ENCODE measurements at places on chromosomes 5 and 9.
A peak's percentile ranks its signal among the peaks of the same experiment; 100 is the strongest.

DNA sequence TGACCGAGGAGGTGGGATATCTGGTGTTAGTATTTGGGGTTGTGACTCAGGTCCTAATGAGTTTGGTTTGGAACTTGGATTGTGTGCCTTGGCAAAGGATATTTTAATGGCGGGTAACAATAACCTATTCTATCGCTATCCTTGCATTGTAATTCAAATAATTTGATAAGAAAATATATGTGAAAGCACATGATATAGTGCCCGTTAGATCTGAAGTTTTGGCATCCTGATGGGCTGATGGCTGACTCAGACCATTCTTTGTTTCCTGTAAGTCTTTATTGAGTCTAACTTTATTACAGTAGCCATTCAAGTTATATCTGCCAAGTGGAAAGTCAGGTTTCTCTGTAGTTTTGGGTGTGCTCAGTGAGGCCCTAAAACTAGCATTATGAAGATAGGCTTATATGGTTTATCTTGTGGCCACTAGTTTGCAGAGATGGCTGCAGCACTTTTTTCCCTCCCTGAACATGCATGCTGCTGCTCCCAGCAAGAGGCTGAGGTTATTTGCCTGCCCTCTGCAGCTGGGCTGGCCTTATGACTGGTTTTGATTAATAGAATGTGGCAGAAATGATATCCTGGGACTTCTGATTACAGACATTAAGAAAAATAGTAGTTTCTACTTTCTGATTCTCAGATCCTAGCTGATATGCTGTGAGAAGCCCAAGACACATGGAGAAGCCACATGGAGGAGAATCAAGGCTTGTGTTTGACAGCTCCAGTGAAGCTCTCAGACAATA lies 46.6 kb downstream of the CFAP95 start:
- no peak for DNase-seq

DNA sequence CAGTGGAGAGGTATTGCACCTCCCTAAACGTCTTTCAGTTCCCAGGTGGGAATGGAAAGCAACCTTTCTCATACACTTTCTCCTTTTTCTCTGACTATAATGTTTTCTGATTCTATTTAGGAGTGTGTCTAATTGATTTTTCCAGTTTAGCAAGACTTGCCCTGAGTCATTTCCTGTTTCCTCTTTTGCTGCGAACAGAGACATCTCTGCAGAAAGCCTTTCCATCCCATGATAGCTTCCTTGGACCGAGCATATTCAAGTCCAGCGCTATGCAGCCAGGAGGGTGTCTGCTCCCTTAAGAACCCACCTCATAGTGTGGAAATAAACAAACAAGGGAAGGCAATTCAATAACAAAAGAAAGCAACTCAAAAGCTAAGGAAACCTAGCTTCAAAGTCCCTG lies 60.0 kb upstream of the CDH6 start:
- peak; percentile 85 for DNase-seq

DNA sequence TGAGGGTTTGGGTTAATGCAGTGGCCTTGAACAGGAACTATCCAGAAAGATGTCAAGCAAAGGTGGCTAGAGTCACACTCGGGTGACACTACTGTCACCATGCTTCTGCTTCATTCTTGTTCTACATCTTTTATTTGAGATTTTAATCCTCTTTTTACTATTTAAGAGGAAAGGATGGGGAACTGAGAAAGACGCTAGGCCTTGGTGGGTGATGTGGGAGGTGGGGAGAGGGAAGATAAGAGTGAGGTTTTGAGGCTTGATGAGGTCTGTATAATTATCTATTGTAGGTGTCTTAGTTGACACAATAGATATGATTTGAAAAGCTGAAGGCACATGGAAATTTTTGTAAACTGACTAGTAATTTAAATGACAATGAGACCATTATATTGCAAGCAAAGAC lies 3.5 kb upstream of the BASP1 start:
- DNase-seq = no peak

DNA sequence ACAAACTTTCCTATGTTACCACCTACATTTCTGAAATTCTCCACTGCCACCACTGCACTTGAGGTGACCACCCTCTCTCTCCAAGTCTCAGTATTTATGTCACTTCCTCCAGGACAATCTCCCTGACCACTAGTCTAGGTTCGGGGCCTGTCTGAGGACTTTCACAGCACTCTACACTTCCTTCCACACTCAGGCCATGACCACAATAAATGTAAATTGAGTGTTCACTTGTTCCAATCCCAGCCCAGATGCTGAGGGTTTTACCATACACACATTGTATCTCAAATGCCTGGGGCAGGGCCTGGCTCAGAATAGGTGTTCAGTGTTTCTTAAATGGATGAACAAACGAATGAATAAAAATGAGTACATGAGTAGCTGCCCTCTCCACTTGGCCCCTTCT lies 26.9 kb upstream of the CCNG1 start:
- no peak for DNase-seq

- DNase-seq = no peak
Measured at GRCh38 chr9:68970151-68970550, 43.8 kb downstream of the PRKACG start.

DNA sequence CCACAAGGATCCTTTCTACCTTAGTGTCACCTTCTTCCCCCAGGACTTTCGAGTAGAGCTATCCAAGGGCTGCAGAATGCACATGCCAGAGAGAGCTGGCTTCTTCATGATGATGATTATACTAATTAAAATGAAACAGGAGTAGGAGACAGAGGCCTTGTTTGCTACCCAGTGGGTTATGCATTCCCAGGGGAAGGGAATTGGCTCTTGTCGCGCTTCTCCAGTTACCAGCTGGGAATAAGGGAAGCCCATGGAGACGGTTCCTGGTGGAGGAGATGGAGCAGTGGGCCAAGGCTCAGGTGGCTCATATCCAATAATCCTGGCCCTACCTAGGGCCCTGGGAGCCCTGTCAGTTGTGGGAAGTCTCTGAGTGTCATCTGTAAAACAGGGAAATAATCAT lies 65.1 kb downstream of the WWC1 start:
- no peak for DNase-seq
